MCF 10A (cell line): ENCODE measurements at places on chromosomes 3 and 15. TPM values are rescaled to one million over a fixed set of nuclear protein-coding genes. Genes with fewer than 3 reads are reported as not detected.

- DNase-seq = no peak
These were observed 63.6 kb upstream of the MBNL1 start for GRCh38 chr3:152205097-152205593.

GRCh38 chr3:41216993-41217392, 17.7 kb downstream of the CTNNB1 start:
- DNase-seq = no peak

DNA sequence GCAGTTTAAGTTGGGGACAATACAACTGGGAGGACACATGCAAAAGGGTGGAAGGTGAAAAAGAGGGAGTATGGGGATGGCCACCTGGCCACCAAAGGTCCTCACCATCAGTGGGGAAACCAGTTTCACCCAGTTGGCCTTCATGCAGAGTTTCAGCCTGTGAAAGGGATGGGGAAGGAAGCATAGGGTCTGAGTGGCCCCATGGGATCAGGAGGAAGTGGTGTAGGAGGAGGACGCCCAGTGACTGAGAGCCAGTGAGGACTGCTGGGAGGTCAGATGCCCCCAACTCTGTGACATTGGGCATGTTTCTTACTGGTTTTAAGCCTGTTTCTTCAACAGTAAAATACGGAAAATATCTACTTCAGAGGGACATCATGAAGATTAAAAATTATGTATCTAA, 16.3 kb downstream of the BCL2A1 start:
- DNase-seq = no peak

Gene TGM4
- total RNA-seq = 1.1 and 2.5 TPM in 2 replicates

Gene MRPL47
- total RNA-seq = 58.3 and 63.4 TPM in 2 replicates

Gene CACNA1D
- total RNA-seq = 0.26 TPM in 1 of 2 replicates, not detected in the other

Gene EPB42
- not detected in 2 replicates for total RNA-seq

Gene ERICH6
- not detected in 2 replicates for total RNA-seq
